ENCODE measurements at places on chromosomes 2 and 18.

GRCh38 chr2:161825429-161825828 is 201.2 kb downstream of the SLC4A10 start:
- no peak for DNase-seq

- DNase-seq: no peak
Observed at GRCh38 chr2:27021253-27022049, 11.3 kb upstream of the TMEM214 start.

- no peak for DNase-seq
Observed at GRCh38 chr2:175253871-175254270, 72.4 kb upstream of the ATP5MC3 start.

DNA sequence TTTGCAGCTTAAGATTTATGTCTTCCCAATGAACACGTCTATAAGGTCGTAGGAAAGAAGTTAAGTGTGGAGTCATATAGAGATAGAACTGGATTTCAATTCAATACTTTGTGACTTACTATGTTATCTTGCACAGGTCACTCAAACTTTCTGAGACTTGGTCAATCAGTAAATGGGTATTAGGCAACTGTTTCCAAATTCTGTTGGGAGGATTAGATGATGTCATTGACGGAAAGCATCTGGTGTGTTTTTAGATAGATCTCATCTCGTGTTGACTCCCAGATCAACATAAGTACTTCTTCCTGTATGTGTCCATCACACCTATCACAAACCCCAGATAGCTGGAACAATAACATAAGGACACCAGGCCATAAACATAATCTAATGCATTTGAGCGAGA is 771.1 kb upstream of the FANCL start:
- no peak for DNase-seq

DNA sequence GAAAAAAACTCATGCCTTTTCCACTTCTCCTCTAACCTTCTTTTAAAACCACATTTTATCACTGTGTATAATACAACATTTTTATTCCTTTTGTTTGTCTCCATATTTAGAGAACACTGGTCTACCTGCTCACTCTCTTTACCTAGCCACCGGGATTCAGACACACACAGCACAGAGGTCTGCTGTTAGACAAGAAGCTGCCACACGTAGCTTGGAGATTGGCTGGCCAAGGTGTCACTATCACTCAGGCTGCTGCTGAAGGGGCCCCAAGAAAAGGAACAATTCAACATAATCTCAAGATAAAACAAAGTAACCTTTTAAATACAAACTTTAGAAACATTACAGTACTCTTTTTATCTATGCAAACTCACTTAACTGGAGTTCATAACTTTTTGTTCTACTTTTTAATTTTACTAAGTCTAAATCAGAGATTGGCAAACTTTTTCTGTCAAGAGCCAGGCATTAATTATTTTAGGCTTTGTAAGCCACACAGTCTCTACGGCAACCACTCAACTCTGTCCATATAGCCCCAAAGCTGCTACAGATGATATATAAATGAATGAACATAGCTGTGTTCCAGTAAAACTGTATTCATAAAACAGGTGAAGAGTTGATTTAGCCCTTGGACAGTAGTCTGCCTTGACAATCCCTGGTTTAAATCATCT is 25.8 kb downstream of the FEZ2 start:
- DNase-seq: no peak

- DNase-seq: no peak
Observed at GRCh38 chr2:189829102-189829833, 45.0 kb downstream of the PMS1 start.

- DNase-seq: no peak
Observed at GRCh38 chr2:205403244-205403825, 279.0 kb upstream of the NRP2 start.

GRCh38 chr2:222302178-222303018 is 3.6 kb upstream of the PAX3 start:
- no peak for DNase-seq
